ENCODE measurements at places on chromosomes 5 and 9.

DNA sequence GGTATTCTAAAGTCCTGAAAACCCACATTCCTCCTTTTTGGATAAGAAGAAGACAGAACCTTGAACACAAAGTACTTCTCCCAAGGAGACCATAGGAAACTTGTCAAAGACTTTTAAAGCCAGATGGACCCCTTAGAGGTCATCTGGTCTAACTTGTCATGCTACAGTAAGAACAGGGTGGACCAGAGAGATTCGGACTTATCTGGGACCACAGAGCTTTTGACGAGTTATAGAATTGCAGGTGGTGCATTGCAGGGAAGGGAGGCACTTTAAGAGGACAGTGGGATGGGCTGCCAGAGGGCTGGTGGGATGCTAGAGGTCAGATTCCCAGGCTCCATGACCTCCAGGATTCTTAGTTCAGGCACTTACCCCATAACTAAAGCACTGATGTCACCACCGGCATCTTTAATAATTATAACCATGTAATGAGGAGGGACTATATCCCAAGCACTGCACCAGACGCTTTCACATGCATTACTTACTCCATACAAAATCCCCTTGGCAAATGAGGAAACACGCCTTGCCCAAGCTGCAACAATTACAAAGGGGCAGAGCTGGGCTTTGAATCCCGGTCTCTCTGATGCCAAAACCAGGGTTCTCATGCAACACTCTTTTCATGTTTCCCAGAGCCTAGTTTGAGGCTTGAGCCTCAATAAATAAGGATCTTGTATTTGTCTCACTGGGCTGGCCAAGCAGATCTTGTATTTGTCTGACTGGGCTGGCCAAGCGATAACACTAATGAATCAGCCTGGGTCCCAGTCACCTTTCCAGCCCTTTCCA, 12.8 kb upstream of the GPX3 start:
- DNase-seq = no peak

DNA sequence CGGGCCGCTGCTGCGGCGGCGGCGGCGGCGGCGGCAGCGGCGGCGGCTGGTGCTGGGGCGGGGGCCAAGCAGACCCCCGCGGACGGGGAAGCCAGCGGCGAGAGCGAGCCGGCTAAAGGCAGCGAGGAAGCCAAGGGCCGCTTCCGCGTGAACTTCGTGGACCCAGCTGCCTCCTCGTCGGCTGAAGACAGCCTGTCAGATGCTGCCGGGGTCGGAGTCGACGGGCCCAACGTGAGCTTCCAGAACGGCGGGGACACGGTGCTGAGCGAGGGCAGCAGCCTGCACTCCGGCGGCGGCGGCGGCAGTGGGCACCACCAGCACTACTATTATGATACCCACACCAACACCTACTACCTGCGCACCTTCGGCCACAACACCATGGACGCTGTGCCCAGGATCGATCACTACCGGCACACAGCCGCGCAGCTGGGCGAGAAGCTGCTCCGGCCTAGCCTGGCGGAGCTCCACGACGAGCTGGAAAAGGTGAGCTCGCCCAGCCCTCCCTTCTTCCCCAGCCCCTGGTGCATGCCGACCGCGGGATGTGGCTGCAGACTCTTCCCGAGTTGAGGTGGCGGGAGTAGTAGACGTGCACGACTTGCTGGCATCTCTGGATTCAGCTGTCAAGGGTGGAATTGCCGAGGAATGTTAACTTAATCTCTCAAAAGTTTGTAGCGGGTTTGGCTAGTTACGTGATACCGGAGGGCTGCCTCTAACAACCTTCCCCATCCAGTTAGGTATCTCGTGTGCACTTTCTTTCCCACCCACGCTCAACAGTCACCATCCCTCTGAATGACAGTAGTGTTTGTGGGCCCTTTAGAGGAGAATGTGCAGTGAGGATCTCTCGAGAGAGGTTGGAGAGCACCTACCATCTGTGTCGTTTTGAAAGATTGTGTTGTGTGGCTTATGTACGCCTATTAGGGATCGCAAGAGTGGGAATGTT, 932 bp downstream of the SLC12A2 start:
- DNase-seq = peak; percentile 54

DNA sequence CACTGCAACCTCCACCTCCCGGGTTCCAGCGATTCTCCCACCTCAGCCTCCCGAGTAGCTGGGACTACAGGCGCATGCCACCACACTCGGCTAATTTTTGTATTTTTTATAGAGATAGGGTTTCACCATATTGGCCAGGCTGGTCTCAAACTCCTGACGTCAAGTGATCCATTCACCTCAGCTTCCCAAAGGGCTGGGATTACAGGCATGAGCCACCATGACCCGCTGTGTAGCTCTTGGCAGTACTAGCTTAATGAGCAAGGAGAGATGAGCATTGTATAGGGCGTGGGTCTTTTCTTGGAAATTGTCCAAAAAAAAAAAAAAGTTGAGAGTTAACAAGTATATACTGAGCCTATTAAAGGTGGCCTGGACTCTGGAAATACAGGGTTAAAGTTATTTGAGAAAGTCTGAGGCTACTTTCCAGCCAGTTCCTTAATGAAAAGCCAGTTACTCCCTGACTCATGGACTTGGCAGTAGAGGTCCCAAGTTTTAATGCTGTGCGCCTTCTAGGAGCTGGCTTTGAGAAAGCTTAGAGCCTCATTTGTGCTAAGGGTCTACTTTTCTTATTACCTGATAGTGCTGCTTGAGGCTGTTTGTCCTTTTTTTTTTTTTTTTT, 4.2 kb upstream of the FGF18 start:
- DNase-seq = no peak

- DNase-seq = no peak
These were observed 122.5 kb upstream of the GDNF start for GRCh38 chr5:37962389-37962788.

DNA sequence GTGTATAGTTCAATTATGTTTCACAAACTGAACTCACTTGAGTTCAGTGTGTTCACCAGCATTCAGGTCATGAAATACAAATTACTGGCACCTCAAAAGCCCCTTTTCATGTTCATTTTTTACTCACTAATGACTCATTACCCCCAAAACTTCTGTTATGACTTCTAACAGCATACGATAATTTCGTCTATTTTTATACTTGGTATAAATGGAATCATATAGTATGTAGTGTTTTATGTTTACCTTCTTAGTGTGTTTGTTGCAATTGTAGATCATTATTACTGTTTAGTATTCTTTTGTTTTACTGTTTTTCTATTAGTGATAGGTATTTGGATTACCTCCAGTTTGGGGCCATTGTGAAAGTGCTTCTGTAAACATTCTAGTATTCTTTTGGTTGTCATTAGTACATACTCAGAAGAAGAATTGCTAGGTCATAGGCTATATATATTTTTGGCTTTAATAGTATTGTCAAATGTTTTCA, 33.4 kb downstream of the DDX4 start:
- peak; percentile 22 for DNase-seq

DNA sequence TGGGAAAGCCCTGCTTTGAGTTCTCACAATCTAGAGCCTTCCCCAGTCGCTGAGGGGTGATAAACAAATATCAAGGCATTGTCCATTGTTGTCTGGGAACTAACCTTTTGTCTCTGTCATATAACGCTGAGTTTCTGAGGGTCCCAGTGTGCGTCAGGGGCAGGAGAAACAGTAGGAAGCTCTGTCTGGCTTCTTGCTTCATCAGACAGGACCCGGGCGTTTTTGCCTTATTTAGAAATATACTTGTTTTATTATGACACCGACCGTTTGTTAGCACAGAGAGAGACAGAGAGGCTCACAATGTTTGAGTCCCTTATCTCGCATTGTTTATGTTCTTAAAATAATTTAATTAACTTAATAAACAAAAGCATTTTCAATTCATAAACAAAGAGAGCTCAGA, 204.9 kb upstream of the GAS1 start:
- no peak for DNase-seq

DNA sequence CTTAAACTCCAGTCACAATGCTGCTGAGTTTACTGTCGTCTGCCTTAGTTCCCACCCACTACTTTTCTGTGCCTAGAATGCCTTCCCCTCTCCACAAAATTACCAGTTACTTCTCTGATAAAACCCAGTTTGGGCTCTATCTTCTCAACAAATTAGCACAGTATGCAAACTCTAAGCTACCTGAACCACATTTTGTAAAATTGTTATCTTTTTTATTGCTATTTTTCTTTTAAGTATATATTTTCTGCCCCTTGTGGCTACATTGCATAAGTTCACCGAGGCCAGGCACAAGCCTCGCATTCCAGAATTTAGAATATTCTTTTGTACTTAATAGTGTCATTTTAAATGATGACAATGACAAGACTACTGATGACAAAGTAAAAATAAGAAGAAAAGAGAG, 60.0 kb downstream of the POU5F2 start:
- no peak for DNase-seq

- DNase-seq = no peak
These were observed 141.6 kb downstream of the INSYN2B start for GRCh38 chr5:169838688-169839087.

DNA sequence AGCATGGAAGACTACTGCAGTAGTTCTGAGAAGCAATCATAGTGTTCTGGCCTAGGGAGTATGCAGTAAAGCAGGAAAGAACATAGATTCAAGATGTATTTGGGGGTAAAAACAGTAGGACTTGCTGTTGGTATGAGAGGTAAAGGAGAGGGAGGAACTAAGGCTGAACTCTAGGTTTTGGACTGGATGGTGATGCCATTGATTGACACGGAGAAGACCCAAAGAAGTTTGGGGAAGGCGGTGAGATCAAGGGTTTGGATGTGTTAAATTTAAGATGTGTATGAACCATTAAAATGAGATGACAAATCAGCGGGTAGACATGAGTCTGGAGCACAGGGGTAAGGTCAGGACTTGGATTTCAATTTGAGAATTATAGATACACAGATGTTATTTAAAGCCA, 2.0 kb upstream of the CDC37L1 start:
- no peak for DNase-seq

- DNase-seq = no peak
These were observed at the start of gene SLC6A7 for GRCh38 chr5:150189728-150190502. Gene SLC6A7, plus strand, starts transcription at chr5:150190062. Its CDS starts 266 bp downstream, at chr5:150190328.

GRCh38 chr5:96566833-96567587, 95.2 kb upstream of the CAST start:
- no peak for DNase-seq

GRCh38 chr5:174356536-174356935, 311.0 kb downstream of the NSG2 start:
- DNase-seq = no peak

All from GM06990 (cell line).